ENCODE measurements at places on chromosomes 5 and 9.

GRCh38 chr5:76954383-76954763 is 1.5 kb downstream of the CRHBP start:
- no peak for DNase-seq

- no peak for DNase-seq
These were observed 148.2 kb downstream of the PAM start for GRCh38 chr5:102903074-102903871.

DNA sequence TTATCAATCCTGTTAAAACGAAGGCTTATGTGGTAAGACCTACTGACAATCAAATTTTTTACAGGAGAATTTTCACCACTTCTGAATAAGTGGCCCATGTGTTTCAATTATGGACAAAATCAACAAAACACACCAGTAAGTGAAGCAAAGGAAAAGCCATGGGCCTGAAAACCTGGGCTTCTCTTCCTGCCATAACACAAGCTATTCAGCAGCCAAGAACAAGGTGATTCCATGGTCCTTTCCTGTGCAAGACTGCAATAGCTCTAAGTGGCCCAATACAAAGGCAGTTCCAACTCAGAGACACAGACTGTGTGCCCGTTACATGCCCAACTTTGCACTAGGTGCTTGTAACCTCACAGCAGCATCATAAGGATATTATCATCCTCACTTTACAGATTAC is 168.5 kb downstream of the EPB41L4A start:
- no peak for DNase-seq

GRCh38 chr5:13749766-13750165 is 194.7 kb downstream of the DNAH5 start:
- no peak for DNase-seq

- DNase-seq: no peak
These were observed 6.2 kb downstream of the SHLD3 start for GRCh38 chr5:65630981-65631380.

DNA sequence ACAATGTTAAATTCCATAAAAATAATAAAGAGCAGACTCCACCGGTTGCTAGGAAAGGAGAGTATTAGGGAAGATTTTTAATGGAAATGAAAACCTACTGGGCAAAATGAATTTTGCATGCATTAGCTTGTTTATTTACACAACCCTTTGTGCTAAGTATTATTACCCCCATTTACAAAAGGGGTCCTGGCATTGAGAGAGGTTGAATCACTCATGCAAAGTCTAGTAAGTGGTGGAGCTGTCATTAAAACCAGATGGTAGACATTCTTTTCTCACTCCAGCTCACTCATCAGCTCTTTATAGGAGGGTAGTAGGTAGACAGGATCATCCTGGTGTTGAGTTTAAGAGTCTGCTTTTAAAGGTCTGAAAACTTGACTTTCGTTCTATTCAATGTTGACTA is 395.1 kb downstream of the PLK2 start:
- no peak for DNase-seq

GRCh38 chr9:117516676-117517632 is 102.1 kb upstream of the ASTN2 start:
- DNase-seq: no peak

DNA sequence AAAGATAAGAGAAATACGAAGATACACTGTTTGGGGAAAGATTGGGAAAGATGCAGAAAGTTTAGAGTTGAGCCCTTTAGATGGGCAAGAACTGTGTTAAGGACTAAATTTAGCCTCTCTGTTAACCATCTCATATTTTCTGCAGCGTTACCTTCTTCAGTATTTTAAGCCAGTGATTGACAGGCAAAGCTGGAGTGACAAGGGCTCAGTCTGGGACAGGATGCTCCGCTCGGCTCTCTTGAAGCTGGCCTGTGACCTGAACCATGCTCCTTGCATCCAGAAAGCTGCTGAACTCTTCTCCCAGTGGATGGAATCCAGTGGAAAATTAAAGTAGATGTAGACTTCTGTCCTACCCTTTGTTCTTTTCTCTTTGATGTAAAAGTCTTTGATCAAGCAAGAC is 26.4 kb upstream of the LNPEP start:
- no peak for DNase-seq

GRCh38 chr5:180366326-180366725 is 13.2 kb upstream of the GFPT2 start:
- no peak for DNase-seq

- DNase-seq: no peak
These were observed 2.8 kb downstream of the AP3B1 start for GRCh38 chr5:78291687-78292086.

DNA sequence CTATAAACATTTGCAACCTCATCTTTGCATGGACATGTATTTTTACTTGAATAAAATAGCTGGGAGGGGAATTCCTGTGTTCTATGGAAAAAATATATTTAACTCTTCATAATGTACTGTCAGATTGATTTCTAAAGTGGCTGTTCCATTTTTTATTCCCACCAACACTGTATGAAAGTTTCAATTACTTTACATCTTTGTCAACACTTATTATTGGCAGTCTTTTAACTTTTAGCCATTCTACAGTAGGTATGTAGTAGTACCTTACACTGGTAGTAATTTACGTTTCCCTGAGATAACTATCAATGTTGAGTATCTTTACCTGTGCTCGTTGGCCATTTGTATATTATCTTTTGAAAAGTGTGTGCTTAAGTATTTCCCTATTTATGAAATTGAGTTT is 429.7 kb downstream of the KIAA0825 start:
- DNase-seq: no peak

GRCh38 chr9:129864991-129865647 is 29.9 kb downstream of the USP20 start:
- DNase-seq: no peak

DNA sequence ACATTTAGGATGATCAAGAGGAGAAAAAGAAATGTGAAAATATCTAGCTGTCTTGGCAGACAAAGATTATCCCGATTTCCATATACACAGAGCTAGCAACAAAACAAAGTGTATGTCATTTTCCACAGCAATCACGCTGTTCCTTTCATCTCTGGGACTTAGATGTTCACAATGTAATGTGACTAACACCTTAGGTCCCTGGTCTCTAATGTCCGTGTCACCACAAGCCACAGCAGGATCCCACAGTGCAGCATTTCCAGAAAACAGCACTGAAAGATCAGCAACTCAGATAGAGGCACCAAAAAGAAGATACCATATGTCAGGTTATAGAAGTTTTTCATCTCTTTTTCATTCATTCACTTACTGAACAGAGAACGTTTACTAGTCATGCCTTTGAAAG is 118.0 kb upstream of the TNPO1 start:
- DNase-seq: no peak

GRCh38 chr9:117233016-117233415 is 181.8 kb downstream of the ASTN2 start:
- DNase-seq: no peak

GRCh38 chr9:29648601-29649000 is 2075.3 kb upstream of the C9orf72 start:
- DNase-seq: no peak

GRCh38 chr9:117691367-117691766 is 12.8 kb upstream of the TLR4 start:
- DNase-seq: no peak

DNA sequence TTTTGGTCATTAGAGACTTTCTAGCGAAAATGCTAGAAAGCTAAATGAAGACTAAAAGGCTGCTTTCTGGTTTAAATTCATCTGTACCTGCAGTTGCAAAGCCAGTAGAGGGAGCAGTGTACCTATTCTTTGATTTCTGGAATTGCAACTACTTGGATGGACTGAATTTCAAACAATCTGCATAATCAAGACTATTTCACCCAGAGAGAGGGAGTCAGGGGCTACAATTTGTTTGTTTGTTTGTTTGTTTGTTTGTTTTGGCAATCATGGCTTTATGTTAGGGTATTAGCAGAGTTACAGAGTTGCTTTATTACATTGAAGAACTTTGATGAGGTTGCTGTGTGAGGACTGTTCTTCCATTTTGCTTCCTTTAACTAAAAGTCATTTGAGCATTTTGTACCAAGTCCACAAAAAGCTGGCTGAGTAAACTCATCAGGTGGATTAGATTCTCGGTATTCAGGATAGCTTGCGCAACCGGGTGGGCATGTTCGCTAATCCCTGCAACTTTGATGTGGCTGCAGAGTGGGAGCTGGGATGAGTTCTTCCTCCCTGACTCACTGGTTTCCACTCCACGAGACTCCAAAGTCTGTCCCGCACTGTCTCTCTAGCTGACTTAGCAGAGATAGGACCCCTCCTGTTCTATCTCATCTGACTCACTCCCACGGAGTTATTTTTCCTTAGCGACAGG is 80.0 kb upstream of the TUT7 start:
- no peak for DNase-seq

- DNase-seq: no peak
These were observed 13.6 kb downstream of the TERT start for GRCh38 chr5:1281038-1281882.

GRCh38 chr9:35029852-35030251 is 40.3 kb downstream of the DNAJB5 start:
- no peak for DNase-seq

- DNase-seq: no peak
These were observed 59.3 kb upstream of the SELENOP start for GRCh38 chr5:42870882-42871418.

- DNase-seq: no peak
These were observed 38.7 kb downstream of the TGFBR1 start for GRCh38 chr9:99143655-99144054.

DNA sequence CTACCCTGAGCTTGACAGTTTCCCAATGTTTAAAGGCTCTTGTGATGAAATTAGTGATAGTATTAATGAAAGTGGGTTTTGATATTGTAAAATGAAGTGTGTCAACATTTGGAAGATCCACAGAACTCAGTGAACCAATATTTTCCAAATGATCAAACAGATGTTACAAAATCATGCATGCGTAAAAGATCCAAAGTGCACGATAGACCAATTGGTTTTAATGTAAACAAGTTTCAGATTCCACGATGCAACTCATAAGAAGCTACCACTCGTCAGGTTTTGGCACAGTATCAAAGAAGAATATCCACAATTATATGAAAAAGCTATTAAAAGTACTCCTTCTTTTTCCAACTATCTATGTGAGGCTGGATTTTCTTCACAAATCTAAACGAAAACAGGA is 82.3 kb downstream of the SLC38A9 start:
- DNase-seq: no peak

DNA sequence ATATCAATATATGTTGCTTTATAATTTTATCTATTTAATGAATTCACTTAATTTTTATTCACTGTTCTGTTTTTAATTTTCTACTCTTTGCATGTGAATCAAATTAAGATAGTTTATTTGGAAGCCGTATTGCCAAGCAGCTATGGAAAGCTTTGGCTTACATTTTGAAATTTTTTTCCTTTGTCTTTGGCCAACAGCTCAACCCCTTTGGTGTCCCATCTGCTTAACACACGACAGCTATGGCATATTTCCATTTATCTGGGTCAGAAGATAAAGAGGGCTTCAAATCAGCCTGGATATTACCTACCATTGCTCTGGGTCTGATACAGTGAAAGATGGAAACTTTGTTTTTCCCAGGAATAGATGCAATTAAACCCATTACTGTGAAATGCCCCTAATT is 201.0 kb downstream of the WDR70 start:
- DNase-seq: no peak

GRCh38 chr5:39137391-39137790 is 63.2 kb upstream of the RICTOR start:
- DNase-seq: no peak

DNA sequence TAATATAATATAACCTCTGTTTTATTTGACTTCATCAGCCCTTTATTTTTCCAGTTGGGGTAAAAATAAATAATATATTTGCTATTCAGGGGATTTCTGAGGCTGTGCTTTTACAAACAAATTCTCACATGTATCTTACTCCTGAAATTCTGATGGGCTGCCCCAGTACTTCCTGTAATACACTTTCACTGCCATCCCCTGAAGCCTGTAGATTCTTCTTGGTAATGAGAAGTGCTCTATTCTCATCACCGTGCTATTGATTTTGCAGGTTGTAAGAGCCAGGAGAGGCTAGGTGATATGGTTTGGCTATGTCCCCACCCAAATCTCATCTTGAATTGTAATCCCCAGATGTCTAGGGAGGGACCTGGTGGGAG is 91.9 kb upstream of the CEP78 start:
- DNase-seq: no peak

GRCh38 chr9:119117409-119117808 is 251.8 kb downstream of the BRINP1 start:
- no peak for DNase-seq

DNA sequence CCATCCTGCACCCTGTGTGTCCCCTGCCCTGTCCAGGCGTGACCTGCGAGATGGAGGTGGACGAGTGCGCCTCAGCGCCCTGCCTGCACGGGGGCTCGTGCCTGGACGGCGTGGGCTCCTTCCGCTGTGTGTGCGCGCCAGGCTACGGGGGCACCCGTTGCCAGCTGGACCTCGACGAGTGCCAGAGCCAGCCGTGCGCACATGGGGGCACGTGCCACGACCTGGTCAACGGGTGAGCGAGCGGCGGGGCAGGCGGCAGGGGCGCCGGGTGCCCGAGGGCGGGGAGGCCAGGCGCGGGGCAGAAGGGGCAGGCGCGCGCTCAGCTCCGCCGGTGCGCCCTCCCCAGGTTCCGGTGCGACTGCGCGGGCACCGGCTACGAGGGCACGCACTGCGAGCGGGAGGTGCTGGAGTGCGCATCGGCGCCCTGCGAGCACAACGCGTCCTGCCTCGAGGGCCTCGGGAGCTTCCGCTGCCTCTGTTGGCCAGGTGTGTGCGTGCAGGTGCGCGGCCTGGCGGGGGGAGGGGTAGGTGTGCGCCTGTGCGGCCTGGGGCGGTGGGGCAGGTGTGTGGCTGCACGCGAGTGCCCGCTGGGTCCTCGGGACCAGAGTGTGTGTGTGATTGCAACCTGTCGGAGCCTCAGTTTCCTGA is 10.0 kb downstream of the CRB2 start:
- no peak for DNase-seq

DNA sequence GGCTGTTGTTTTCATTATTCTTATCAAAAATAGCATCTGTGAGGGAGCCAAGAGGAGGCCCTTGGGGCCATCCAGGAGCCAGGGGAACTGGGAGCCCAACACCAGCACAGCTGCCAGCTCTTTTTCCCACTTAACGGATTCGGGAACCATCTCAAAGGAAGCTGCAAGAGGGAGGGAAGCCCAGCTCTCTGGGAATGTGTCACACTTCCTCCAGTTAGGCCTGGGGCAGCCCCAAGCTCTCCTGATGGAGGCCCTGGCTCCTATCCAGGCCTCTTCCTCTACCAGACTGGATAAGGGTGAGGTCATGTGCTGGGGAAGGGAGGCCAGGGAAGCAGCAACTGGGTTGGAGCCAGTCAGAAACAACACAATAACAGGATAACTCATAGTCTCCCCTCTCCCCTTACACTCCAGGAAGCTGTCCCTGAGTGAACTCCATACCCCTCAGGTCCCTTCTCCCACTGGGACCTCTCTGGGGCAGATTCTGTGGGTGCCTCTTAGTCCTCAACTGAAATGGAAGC is 12.7 kb downstream of the CSF2 start:
- DNase-seq: no peak

GRCh38 chr9:133116346-133117231 is 4.5 kb downstream of the RALGDS start:
- no peak for DNase-seq

DNA sequence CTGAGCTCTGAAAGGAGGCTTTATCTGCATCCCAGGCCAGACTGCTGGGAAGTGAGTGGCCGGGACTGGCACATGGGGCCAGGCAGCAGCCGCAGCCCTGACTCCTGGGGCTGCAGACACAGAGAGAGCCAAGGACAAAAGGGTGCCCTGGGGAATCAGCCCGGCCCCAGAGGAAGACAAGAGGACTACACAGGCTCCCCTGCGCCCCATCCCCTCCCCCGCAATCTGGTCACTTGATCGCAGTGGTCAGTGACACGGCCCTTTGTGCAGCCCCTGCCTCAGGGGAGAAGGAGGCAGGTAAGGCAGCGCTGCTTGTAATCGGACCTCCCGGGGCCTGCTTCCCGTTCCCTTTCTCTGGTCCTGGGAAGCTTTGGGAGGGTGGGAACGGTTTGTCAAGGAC is 55.5 kb upstream of the FUBP3 start:
- DNase-seq: no peak

Data from activated T-cell treated with anti-CD3 and anti-CD28 coated beads, Interleukin-2, amount 50 U/mL, for 1 hour (primary cell).